Right lung (tissue), 10 donors: ENCODE measurements at places on chromosomes 16 and 17.

GRCh38 chr16:4339909-4340308 is 11.2 kb downstream of the PAM16 start:
- DNase-seq: peak; percentile 77

- DNase-seq: no peak
Measured at GRCh38 chr17:1050246-1050995, 53.5 kb downstream of the TIMM22 start.

GRCh38 chr17:4241535-4241934 is 22.2 kb downstream of the ANKFY1 start:
- DNase-seq: no peak

- DNase-seq: peak; percentile 30
Measured at GRCh38 chr17:14301279-14302090, 604 bp downstream of the HS3ST3B1 start.

GRCh38 chr17:60604686-60605334 is 4.8 kb downstream of the PPM1D start:
- DNase-seq: no peak

DNA sequence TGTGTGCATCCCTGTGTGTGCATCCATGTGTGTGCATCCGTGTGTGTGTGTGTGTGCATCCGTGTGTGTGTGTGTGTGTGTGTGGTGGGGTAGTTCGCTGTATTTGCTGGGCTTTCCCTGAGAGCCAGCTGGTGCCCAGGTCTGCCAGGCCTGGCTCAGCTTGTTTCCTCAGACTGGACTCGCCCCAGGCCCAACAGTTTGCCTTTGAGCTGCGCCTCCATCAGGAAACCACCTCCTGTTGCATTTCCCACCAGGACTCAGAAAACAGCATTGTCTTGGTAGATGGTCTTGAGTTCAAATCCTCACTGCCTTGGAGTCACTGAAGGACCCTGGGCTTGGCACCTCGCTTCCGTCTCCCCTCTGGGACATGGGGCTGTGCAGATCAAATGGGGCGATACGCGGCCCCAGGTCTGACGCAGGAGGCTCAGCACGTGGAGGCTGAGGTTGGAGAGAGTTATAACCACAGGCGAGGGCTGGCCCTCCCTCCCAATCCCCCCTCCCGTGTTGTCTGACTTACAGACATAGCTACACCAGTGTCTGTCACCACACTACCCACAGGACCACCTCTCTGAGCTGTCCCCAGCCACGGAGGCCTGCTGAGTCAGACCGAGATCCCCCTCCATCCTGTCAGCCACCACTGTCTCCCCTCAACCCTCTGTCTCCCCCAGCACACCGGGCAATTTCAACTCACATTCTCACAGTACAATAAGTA is 4.7 kb downstream of the ITGAE start:
- no peak for DNase-seq

GRCh38 chr17:27816946-27817345 is 16.6 kb upstream of the NOS2 start:
- DNase-seq: no peak

DNA sequence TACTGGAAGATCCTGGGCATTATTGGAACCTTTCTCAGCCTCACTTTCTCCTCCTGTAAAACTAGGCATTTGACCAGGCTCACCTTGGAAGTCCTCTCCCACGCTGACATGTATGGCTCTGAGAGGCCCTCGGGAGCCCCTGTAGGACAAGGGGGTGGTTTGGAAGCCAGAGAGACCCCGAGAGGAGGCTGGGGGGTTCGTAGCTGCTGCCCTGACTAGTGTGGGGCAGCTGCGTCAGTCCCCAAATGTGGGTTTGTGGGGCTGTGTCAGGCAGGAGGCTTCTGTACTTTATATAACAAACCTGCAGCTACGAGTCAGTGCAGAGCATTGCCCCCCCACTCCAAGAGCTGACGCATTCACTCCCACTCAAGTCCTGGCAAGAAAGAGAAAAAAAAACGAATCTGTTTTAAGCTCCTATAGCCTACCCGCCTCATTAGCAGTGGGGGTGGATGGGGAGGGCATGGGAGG is 1.8 kb downstream of the CX3CL1 start:
- no peak for DNase-seq

DNA sequence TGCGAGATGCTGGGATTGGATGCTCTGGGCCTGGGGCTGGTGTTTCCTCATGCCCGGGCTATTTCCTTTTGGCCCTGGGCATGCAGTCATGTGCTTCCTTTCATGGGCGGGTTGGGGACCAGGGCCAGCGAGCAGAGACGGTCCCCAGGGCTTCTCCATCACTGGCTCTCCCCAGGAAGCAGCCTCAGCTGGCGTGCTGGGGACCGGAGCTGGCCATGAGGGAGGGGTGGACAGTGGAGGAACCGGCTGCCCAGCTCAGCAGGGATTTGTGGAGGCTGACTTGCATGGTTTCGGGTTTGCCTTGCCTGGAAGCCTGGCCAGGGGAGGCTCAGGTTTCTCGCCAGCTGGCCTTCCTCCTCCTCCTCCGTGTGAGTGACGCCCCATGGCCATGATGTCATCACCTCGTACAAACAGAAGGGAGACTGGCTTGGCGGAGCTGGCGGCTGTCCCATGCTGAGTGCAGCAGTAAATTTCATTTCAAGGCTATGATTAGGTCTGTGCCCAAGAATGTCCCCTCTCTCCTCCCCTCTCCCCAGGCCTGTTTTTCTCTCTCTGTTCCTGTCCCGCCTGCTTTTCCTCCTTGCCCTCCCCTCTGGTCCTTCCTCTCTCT is 8.9 kb upstream of the TIMP2 start:
- DNase-seq: peak; percentile 91

GRCh38 chr17:50638966-50639713 is 4.5 kb downstream of the ABCC3 start:
- DNase-seq: peak; percentile 90

- DNase-seq: no peak
Measured at GRCh38 chr17:44794851-44795413, 35.2 kb downstream of the GJC1 start.

DNA sequence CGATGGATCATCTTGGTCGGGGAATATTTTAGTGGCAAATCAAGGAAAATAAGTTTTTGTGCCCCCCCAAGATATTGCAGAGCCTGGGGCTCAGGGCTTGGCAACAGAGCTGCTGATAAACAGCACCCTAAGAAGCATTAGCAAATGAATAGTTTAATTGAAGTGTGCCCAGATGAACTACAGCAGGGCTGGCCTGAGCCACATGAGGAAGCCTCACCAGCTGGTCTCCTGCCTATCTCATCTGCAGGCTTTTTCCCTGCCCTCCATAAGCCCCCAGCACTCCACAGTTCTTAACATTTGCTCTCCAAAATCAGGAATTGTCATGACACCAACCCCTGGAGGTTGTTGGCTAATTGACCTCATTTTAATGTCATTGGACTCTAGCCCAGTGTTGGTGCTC is 480.2 kb downstream of the HS3ST3B1 start:
- no peak for DNase-seq

DNA sequence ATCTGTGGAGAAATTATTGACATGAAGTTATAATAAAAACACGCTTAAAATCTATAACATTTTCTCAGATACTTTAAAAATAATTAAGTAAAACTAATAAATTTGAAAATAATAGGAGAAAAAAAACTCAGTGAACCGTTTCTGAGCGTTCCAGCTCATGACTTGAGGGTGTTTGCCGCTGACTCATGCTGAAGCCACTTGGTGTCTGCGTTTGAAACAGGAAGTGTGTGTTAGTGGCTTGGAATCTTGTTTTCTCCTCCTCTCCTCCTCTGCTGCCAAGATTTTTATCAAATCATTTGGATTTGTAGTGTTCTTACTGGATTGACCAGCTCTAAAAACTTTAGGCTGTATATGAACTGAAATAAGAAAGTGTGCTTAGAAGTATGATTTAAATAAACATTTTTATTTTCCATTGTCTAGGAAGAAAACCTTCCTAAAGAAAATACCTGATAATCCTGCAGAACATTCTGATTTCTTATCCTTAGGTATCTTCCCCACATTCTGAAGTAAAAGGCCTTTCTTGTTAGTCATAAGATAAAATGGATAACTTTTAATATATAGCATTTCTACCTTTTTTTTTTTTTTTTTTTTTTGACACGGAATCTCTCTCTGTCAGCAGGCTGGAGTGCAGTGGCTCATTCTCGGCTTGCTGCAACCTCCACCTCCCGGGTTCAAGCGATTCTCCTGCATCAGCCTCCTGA is 30.8 kb downstream of the USP10 start:
- DNase-seq: peak; percentile 56

- no peak for DNase-seq
Measured at GRCh38 chr16:1146409-1146808, 6.5 kb upstream of the CACNA1H start.

- no peak for DNase-seq
Measured at GRCh38 chr17:21419299-21420239, 43.4 kb downstream of the KCNJ12 start.

DNA sequence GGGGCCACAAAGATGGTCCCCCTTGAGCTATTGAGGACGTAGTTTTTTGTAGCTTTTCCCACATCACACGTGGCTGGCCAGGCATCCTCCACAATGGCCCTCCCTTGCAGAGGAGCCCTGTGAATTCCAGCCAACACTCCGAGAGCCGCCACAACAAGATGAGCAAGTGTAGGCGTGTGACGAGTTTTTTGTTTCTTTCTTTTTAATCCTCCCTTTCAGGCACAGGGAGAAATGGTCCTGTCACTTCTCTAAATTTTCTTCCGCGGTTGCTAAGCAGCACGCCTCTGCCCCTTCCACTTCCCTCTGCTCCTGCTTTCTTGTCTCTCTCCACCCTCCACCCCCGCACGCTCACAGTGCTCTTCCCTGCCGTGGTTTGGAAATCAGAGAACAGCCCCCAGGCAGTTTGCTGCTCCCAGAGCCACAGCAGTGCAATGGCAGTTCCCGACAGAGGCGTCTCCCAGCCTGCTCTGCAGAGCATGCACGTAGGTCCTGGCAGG is 68.0 kb upstream of the MRTFB start:
- peak; percentile 28 for DNase-seq

DNA sequence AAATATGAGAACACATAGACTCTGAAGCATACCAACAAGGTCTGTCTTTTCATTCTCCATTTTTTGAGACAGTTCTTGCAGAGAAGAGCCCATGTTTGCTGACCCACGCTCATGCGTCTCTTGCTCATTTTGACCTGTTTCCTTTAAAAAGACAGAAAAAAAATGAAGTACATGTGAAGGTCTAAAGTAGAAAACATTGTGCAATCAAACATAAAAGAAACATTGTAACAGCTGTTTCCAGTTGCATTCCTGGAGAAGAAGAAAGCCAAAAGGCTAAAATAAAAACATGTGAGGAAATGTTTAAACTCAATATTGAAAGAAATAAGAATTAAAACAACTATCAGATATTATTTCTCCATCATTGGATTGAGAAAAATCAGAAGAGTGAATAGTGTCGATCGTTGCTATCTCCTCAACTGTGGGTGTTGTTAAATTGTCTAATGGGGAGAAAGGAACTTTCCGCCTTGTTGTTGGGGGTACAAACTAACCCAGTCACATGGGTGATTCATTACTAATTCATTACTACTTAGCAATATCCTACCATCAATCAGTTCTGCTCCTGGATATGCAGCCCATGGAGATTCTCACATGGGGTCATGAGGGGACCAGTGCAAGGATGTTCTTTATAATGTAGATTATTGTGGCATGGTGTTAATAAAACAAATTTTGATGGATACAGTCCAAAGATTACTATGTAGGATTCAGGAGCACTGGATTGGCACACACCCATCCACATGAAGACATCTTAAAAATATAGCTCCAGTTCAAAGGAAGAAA is 9.5 kb downstream of the ABCA9 start:
- DNase-seq: no peak

DNA sequence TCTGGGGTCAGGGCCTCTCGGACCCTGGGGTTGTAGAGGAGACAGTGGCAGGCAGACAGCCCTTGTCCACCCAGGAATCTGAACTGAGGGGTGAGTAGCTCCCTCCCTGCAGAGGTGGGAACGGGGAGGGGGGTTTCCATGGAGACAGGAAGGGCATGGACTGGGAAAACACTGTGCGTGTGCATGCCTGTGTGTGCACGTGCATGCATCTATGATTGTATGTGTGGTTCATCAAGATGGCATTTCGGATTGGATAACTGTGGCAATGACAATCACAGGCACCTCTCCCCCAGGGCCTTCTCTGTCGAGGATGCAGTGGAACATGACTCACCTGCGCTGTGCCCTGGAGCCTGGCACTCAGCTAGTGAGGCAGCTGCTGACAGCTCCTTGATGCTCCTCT is 6.1 kb upstream of the CD300C start:
- no peak for DNase-seq

- DNase-seq: no peak
Measured at GRCh38 chr17:68732301-68732749, 131.2 kb upstream of the FAM20A start.

DNA sequence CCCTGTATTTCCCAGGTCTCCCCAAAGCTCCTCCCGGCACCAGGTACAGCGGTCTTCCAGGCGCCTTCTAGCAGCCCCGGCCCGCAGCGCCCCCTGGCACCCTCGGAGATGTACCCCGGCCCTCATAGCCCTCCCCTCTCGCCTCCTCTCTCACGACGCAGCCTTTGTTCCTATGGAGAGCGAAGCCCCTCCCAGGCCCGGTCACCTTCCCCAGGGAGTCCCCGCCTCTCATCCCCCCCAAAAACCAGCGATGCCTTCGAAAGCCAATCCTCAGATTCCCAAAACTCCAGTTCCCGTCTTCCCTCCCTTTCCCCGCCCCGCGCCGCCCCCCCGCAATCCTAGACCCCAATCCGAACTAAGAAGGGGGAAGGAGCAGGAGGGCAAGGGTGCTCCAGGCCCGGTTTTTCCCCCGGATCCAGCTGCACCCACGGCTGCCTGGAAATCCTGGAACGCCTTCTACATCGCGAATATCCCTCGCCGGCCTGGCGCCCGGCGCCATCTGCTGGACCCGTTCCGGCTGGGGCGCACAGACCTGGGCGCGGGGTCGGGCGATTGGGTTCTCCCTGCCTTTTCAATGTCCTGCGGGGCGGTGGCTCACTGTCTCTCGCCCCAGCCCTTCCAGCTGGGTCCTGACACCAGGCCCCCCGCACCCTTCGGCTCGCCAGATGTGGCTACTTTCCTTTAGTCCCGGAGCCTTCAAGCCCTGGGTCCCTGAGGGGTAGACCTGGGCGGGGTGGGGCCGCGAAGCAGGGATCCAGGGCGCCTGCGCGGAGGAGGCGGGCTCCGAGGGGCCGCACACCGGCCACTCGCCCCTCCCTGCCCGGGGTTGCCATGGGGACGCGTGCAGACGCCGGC is at the start of gene DNAH2:
DNAH2 (plus strand) TSS at position 844 of the 855 bp plus-strand sequence. CDS start 1,991 bp downstream, outside the sequence.
- DNase-seq: peak; percentile 91

DNA sequence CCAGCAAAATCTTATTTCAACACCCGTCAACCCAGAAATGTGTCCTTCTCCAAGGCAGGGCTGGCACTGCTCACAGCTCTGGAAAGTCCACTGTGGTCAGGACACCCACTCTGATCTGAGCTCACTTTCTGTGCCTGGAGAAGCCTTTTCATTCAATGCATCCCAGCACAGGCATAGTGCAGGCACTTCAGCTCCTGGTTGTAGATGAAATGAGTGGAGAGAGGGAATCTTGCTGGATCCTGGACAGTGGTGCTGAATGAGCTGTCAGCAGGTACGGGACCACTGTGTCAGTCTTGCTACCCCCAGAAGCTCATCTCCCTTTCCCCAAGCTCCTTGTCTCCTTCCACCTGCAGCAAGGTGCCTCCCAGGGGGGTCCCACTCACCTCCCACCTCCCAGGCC is 86.1 kb upstream of the SALL1 start:
- no peak for DNase-seq
